Astrocyte of the spinal cord (primary cell): ENCODE measurements at places on chromosomes 5 and 9.

GRCh38 chr9:89179895-89180734, 1.5 kb upstream of the SHC3 start:
- peak; percentile 98 for DNase-seq

GRCh38 chr9:108618906-108619550, 236.8 kb downstream of the ACTL7B start:
- peak; percentile 10 for DNase-seq

- DNase-seq, result no peak
Measured at GRCh38 chr5:133316346-133317343, 264.8 kb downstream of the HSPA4 start.

- DNase-seq, result no peak
Measured at GRCh38 chr9:19283072-19283710, 52.7 kb downstream of the DENND4C start.

DNA sequence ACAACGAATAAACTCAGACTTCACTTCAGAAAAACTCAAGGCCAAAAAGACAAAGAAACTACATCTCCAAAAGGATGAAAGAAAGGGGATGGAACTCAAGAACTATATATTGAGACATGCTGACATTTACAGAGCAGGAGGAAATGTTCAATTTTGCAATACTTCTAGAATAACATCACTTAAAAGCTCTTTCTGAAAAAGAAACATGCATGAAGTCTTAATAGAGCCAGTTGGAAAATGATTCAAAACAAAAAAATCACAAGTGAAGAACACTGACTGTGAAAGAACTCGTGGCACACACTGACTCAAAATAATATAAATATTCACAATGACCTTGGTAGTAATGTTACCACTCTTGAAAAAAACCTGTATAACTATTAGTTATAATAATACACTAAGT, 267.8 kb upstream of the NREP start:
- peak; percentile 49 for DNase-seq

DNA sequence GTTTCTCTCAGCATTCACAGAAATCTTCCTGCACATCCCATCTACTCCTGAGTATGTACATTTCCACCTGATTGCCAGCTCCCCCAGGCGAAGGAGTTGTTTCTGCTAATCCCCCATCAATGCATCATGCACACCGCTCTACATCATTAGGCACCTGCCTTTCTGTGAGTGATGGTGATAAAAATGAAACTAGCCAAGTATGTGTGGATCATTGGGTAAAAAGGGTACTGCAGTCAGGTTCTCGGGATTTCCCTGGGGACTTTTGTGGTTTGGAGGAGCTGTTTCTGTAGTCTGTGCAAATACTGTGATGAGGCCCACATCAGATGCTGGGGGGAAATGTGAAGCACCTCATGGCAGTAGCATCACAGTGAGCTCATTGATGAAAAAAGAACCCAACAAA, 30.4 kb downstream of the CAMK4 start:
- no peak for DNase-seq

GRCh38 chr5:63049935-63050334, 471.3 kb downstream of the LRRC70 start:
- DNase-seq, result no peak

DNA sequence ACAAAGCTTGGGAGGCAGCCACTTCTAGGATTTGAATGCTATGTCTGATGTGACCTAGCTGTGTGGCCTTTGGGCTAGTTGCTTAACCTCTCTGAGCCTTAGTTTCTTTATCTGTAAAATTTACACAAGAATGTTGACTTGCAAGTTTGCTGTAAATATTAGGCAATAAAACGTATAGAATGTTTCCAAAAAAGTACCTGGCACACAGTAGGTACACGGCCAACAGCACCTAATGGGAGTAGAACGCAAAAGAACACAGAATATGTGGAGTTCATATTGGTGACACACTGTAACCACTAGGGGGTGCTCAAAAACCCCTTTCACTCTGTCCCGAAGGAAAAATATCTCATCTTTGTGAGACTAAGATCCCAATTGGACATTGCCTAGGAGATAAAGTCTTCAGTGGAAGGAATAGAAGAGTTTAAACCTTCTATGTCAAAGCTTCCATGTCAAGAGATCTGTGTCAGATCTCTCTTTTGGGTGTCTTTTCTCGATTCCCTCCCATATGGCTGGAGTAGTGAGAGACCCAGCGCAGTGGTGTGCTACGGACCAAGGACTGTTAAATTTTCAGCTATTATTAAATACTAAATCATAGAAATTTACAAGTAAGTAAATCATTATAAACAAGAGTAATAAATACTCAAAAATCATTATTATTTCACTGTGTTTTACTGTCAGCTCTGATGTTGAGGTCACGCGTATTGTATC, 145.4 kb upstream of the RAD23B start:
- DNase-seq, result peak; percentile 31

DNA sequence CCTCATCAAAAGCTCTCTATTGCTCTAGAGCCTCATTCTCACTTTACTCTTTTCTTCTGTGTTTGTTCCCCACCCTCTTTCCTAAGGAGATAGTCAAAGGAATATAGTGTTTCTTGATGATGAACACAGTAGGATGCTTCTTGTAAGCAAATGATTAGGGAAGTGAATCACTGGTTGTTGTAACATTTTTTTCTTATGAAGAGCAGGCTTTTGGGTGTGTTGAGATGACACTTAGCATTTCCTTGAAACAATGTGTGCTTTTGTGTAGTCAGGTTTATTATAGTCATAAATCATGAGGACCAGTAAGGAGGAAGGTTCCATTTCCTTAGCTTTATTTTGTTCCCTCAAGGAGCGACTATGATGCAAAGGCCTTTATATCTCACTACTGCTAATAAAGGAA, 1991.3 kb upstream of the C9orf72 start:
- DNase-seq, result peak; percentile 6

DNA sequence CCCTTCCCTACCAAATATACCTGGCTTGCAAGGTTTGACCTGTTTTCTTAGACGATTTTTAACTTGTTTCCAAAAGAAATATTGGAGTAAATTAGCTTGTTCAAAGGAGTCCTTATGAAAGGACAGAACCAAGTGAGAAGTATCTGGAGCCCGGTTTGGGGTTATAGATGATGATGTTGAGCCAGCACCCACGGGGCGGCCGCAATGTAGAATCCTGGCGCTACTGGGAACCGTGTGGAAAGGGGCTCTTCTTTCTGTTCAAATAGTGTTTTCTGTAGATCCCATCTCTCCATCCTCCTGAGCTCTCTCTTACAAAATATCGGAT, 517 bp upstream of the EXOSC2 start:
- no peak for DNase-seq

DNA sequence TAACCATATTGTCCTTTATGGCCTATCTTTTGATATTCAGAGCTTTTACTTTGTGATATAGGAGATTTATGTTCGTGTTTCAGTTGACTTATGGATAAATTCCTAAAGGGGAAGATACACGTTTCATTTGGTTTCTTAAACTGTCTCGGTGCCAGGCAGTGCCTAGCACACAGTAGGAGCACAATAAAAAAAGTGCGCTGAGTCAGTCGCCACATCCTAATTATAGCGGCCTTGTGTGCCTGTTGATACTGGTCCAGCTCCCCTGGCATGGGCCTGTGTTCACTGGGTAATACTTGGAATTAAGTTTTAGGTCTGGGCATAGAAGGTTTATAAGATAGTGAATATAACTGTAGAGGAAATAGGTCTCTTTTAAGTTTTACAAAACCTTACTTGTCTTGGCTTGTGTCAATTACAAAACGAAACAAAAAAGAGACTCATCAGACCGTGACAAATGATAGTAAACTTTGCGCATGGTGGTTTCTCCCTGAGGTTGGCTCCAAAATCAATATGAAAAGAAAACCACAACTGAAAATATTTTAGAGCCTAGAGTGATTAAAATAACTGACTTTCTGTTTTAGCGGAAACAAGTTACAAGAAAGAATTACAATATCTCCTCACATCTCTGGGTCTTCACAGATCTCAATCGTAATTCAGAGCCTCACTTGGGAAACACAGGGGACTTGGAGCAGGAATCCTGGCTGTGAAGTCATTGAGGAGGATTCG, 84.8 kb downstream of the MVB12B start:
- DNase-seq, result peak; percentile 74

GRCh38 chr9:121451586-121451985, 48.1 kb downstream of the GGTA1 start:
- DNase-seq, result no peak

DNA sequence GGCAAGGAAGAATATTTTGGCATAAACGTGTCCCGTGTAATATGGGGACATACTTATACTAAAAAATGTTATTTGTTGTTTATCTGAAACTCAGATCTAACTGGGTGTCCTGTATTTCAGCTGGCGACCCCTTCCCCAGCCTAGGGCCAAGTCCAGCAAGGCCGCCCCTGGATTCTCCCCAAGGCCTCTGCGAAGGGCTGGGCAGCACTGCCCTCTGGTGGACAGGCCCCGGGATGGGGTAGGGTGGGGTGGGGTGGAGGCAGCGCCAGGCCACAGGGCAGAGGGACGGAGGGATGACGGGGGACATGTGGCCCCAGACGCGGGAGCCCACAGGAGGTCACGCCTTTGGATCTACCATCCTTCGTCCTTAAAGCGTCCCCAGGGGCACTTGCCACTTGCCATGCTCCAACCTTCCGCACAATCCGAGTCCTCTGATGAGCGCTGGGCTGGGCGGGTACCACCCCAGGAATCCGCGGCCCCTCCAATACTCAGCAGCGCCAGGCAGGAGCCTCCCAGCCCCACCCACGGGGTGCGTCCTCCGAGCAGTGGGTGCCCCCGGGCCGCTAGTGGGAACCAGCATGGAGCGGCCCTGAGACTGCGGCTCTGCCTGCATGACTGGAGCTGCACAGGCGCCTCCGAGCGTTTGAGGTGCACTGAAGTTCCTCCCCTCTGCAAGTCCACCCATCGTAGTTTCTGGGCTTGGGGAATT, 7.1 kb upstream of the AGPAT2 start:
- no peak for DNase-seq

DNA sequence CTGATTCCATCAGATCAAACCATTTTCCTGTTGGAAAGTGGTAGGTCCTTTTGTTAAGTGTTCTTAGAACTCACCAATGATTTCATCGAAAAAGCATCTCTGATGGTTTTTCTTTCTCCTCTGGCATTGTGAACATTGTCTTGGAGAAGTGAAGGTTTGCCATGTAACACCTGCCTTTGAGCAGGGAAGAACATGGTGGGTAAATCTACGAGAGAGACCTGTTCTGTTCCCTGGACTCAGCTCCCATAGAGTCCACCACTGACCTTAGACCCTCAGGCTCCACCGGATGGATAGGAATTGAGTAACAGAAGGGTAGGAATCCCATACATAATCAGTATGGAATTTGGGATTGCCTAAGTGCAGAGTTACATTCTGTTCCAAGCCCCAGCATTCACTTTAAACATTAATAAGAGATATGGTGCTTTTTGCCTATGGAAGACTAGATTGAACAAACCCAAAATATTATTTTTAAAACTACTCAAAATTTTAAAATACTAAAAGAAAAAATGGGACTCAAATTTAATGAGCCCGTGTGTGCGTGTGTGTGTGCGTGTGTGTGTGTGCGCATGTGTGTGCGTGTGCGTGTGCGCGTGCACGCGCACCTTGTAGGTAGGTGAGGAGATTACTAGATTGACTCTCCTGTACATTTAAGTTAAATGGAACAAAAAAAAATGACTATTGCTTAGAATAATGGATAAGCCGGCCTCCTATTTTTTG, 92.0 kb downstream of the C9orf152 start:
- peak; percentile 68 for DNase-seq

DNA sequence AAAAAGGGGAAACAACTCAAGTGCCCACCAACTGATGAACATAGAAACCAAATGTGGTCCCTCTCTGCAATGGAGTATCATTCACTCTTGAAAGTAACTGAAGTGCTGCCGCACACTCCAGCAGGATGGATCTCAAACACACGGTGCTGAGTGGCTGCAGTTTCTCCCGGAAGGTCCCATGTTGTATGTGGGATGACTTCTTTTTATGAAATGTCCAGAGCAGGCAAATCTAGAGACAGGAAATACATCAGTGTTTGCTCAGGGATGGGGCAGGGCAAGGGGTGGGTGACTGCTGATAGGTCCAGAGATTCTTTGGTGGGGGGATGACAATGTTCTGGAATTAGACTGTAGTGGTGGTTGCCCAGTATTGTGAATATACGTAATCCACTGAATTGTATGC, 89.9 kb upstream of the ADAMTS2 start:
- DNase-seq, result no peak

DNA sequence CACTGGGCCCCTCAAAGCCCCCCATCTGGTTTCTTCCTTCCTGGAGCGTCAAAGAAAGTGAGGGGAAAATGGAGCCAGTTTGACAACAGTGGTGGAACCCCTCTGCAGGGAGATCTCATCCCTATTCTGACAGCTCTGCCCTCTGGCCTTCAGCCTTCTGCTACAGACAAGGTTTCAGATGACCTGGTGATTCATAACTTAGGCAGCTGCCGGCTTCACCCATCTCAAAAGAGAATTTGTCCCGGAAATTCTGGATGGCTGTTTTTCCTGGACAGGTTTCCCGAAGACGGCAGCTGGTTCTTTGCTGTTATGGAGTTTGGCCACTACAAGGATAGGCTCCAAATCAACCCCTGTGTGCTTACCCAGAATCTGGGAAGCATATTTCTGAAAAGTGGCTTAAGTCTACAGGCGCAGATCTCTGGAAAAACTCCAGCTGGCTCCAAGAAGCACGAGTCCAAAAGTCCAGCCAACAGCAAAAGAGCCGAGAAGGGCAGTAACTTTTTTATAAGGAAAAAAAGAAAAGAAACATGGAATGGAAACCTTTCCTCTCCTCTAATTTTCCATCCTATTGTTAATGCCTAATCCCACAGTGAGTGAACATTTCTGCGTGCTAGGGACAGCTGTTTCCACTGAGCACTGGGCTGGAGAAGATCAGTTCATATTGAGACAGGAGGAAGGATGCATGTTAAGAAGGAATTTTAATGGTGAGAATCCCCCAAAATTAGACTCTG, 54.5 kb downstream of the ZNF366 start:
- peak; percentile 81 for DNase-seq

DNA sequence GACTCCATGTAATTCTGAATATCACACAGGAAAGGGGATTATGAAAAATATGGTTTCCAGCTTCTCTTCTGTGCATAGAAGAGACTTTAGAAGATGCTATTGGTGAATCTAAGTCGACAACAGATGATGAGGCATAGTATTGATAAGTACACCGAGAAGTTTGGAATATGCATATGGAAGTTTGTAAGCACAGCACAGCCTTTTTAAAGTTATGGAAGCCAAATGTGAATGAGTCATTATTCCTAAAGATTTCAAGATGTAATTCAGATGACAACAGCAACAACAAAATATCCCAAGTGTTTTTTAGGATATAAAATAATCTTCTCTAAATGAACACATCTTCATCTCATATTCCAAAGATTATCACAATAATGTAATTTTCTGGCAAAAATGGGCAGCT, 1723.3 kb downstream of the EFNA5 start:
- DNase-seq, result no peak
